LoVo (cell line): ENCODE measurements at places on chromosomes 3 and 15.

GRCh38 chr3:4936982-4937614 lies 42.1 kb upstream of the BHLHE40 start:
- DNase-seq: no peak

DNA sequence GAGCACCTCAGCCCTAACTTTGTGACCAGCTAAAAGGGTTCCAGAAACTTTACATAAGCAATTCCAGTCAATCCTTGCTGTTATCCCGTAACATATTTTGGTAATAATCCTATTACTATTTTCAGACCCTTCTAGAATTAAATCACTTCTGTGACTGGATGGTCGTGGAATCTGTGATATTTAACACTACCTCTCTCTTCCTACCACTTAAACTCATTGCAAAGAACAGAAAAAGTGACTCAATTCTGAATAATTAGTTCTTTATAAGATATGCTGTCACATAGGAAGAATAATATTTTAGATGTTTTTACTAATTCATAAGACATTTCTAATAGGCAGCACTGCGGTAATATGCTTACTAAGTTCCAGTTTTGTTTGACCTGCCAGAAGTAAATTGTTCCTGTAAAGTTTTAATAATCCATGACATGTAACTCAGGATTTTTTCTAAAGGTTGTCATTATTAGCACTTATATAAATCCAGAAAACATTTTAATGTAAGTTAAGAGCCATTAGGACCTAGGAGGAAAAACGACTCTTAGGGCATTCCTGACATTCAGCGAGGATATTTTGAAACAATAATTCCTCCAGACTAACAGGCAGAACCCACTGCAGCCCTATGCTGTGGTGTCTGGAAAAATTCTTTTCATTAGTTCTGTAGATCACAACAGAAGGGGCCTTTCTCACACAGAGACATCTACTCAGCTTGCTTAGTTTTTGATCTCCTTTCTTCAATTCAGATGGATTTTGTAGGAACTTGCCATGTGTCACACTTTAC lies 113.3 kb upstream of the MBNL1 start:
- DNase-seq: no peak

GRCh38 chr3:69085168-69085832 lies 563 bp downstream of the ARL6IP5 start:
- no peak for DNase-seq

DNA sequence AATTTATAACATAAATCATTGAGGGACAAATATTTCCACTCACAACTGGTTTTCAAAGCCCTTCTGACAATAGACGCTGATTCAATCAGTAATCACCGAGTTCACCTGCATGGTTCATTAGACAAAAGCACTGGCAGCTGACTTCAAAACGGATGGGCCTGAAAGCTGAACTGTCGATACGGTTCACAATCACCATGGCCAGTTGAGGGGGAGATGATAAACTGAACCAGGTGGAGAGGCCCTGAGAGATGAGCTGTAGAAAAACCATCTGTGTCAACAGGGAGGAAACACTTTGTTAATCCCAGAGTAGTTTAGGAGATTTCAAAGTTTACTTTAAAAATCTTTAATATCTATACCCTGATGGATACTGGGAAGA lies 75.0 kb downstream of the PEX5L start:
- no peak for DNase-seq
